ENCODE measurements at places on chromosomes 5 and 9.

DNA sequence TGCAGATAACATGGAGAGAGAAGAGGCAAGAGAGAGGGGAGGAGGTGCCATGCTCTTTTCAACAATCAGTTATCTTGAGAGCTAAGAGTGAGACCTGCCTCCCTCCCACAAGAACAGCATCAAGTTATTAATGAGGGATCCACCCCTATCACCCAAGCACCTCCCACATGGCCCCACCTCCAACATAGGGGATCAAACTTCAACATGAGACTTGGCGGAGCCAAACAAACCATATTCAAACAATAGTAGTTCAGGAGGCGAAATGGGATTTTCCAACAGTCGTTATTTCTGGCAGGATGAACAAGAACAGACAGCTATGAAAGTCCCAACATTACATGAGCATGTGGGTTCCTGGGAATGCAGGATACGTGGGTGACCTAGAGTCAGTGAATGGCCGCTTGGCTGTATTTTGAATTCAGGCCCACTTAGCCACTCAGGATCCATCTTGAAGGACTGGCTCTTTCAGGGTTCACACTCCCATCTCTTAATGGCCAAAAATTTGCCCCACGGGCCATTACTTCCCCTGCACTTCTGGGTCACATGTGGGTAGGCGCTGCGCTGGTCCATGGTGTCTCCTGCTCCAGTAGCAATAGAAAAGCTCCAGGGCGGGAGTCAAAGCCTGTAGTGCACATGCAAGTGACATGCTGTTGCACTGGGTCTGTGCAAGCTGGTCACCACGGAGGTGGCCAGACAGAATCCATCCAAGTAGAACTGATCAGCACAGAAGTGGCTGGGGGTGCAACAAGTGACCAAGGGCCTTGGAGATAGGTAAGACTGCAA, 7.1 kb upstream of the FAF2 start:
- DNase-seq, result no peak

DNA sequence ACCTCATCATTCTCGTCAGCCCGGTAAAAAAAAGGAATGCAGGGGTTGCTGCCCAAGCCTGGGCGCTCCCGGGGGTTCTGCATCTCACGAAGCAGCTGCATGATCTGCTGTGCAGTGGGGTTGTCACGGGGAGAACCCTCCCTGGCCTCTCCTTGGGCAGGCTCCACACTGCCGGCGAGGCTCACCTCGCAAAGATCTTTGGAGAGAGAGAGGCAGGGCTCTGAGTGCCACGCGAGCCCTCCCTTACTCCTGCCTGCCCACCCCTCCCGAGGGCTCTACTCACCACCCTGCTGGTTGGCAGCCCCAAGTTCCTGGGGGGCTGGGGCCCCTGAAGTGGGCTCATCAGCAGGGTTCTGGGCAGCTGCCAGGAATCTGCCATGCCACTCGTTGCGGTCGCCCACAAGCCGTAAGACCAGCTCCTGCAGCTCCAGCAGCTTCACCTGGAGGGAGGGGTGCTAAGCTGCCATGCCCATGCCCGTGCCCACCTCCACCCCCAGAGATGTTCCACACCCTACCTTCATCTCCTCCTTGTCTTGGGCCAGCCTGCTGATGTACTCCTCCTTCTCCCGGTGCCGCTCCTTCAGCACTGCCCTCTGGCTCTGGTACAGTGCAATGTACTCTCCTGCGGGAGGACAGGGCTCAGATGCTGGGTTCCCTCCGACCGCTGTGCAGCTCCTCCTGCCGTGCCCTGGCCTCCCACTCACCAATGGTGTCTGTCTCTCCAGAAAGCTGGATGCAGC, 18.6 kb downstream of the GOLGA2 start:
- DNase-seq, result no peak

DNA sequence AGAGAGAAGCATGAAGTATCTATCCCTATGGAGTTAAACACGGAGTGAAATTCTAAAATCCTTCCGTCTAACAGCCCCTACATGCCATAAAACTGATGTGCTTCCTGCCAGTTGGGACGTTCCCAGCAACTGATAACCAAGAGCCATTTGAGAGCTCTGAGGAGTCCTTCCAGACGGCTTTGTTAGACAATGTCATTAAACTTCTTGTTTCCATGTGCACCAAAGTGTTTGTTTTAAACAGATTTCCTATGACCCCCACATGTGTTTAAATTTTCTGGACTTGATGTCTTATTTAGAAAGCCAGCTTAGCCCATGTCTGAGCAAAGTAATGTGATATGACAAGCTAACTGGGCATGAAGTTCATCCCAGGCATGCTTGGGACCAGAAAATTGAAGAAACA, 57.2 kb upstream of the LPAR1 start:
- no peak for DNase-seq

DNA sequence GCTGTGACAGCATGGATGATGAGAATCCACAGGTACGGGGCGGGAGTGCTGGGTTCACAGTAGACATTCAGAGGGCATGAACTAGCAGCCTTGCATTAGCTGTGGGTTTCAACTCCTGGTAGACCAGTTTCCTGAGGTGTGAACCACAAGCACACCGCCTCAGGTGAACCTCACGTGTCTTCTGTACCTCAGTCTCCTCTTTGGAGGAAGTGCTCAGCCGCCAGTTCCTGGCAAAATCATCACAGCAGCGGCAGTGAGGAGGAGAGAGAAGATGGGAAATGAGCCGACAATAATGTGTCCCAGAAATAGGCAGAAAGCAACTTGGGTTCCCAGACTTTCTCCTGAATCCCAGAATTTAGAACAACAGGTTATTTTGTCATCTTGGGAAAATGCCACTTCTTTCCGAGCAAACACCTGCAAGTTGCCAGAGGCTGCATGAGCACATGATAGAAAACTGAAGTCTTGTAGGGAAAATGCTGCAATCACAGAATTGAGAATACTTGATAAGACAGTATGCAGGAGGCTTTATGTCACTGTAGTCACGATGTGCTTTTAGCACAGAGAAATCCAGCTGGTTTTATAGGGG, 258.5 kb downstream of the AOPEP start:
- DNase-seq, result no peak

- DNase-seq, result no peak
Measured at GRCh38 chr5:44862808-44863207, 54.1 kb downstream of the MRPS30 start.

DNA sequence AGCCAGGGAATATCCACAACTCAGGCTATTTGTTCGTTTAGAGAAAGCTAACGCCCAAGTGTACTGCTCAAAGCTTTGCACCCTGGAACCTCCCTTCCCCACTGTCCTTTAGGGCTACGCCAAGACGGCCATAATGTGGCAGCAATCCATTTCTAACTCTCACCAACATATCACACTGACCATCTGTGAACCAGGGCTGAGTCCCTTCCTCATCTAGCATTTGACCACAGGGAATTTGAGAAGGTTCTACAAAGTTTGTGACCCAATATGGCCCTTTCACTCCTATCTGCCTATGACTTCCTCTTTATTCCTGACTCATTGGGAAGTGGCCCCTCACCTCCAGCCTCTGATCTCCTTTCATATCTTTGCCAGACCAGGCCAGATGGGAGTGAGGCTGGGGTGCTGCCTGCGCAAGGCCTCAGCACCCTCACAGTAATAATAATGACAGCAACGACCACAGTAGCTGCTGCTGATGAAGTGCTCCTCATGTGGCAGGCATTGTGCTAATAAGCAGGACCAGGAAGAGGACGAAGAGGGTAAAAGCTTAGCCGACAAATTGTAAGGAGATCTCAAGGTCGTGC, 9.3 kb upstream of the ARAP3 start:
- DNase-seq, result no peak

DNA sequence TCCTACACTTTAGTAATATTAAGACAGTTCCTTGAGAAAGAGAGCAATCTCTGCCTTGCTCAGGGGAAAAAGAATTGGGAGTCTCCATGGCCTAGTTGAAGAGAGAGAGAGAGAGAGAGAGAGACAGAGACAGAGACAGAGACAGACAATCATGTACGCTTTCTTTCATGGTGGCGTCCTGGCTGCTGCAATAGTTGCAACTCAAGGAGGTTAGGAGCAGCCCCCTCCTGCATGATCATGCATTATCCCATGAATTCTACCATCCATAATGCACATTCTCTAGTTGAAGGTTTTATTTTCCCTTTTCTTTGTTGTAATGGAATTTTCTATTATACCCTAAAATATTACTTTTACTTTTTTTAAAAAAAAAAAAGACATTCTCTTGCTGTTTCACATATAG, 50.7 kb downstream of the PPP2R2B start:
- DNase-seq, result no peak

DNA sequence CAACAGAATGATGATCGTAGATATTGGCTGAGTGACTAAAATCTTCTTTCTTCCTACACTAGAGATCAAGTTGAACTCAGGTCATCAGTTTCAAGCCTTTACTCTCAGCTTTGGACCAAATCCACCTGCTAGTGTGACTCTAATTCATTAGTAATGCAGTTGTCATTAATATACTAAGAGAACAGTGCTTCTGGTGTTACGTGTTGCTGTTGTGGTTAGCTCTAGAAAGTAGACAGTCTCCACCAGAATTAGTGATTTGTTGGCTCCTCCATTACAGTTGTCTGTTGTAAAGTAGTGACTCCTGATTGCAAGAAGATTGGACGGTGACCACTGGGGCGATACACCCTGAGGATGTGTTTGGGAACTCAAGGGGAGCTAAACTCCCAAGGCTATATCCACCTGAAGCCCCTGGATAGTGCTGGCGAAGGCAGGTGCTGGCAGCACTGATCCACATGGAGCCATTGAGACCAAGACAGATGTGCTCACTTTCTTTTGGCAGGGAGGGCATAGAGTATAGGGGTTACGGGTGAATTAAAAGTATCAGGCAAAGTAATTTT, 3.1 kb downstream of the CAMK4 start:
- no peak for DNase-seq

- no peak for DNase-seq
Measured at GRCh38 chr9:92234514-92234913, 59.0 kb downstream of the IARS1 start.

- no peak for DNase-seq
Measured at GRCh38 chr9:69945671-69946141, 97.9 kb upstream of the MAMDC2 start.

GRCh38 chr9:130766021-130766926, 68.8 kb upstream of the ABL1 start:
- no peak for DNase-seq

GRCh38 chr5:62661126-62661525, 82.5 kb downstream of the LRRC70 start:
- DNase-seq, result no peak

DNA sequence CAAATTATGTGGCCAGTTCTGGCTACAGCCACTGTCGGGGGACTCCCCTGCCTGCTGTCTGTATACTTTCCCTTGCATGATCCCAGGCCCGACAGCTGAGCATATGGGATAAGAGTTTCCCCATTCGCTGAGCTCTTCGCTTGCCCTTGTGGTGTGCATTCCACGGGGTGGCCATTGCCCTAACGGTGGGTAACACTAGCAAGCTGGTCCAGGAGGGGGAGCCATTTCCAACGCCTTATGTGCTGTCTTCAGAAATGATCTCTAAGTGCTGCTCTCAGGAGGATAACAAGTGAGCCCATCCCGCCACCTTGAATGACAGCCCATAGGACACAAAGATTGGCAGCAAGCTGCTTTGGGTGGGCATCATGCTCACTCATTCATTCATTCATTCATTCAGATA, 190.9 kb downstream of the FSTL4 start:
- peak; percentile 11 for DNase-seq
